Cardiac ventricle fibroblast (primary cell): ENCODE measurements at places on chromosomes 1 and 21. TPM values are rescaled to one million over a fixed set of nuclear protein-coding genes. Genes with fewer than 3 reads are reported as not detected.

Gene COL8A2
- 1.8 and 2.5 TPM in 2 replicates for total RNA-seq

Gene TMEM125
- not detected in 2 replicates for total RNA-seq

Gene DPT
- 6.1 and 6.5 TPM in 2 replicates for total RNA-seq

Gene STYXL2
- total RNA-seq: not detected in 2 replicates

Gene ANGPTL3
- total RNA-seq: not detected in 2 replicates

Gene NCAM2
- total RNA-seq: 2.4 and 3.1 TPM in 2 replicates

Gene CENPF
- 3.5 and 6.6 TPM in 2 replicates for total RNA-seq

Gene KRTAP11-1
- not detected in 2 replicates for total RNA-seq

Gene CCDC27
- total RNA-seq: not detected in 2 replicates

Gene RGL1
- total RNA-seq: 15.5 and 18.8 TPM in 2 replicates

Gene CAPN8
- not detected in 2 replicates for total RNA-seq

Gene TMEM59
- total RNA-seq: 226 and 300 TPM in 2 replicates

Gene TAL1
- 0.10 and 0.25 TPM in 2 replicates for total RNA-seq

Gene SAMSN1
- 0.44 TPM in 1 of 2 replicates, not detected in the other for total RNA-seq

Gene RAB29
- total RNA-seq: 26.5 and 27.6 TPM in 2 replicates

Gene OR10Z1
- not detected in 2 replicates for total RNA-seq

Gene HMCN1
- 157 and 161 TPM in 2 replicates for total RNA-seq

Gene BSND
- total RNA-seq: not detected in 2 replicates

Gene TPTE
- not detected in 2 replicates for total RNA-seq

Gene KRTAP10-6
- total RNA-seq: not detected in 2 replicates

Gene RNF186
- not detected in 2 replicates for total RNA-seq

Gene LDLRAD1
- total RNA-seq: not detected in 2 replicates

Gene IGSF9
- total RNA-seq: not detected in 2 replicates

Gene SYDE2
- total RNA-seq: 0.50 and 0.59 TPM in 2 replicates

Gene RSPO1
- total RNA-seq: 0.06 TPM in 1 of 2 replicates, not detected in the other

Gene OR10J1
- total RNA-seq: not detected in 2 replicates

Gene MRPL37
- 68.3 and 72.1 TPM in 2 replicates for total RNA-seq
